ENCODE measurements at places on chromosomes 6 and 20.
A peak's percentile ranks its signal among the peaks of the same experiment; 100 is the strongest.

DNA sequence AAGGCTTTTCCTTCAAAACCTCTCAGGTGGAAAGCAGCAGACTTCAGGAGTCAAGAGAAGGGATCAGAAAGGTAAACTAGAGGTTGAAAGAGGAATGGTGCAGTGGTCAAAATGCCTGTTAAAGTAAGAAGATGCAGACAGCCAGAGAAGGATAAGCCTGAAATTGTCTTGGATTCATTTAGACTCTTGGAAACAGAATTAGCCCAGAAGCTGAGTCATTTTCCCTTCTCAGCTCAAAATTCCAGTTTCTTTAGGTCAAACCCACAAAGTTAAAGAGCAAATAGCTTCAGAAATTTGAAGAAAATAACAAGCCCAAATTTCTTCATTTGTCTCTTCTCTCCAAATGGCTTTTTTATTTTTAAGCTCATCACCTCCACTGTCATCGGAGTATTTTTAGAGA, 73.9 kb downstream of the DHX35 start:
- peak; percentile 65 for DNase-seq

DNA sequence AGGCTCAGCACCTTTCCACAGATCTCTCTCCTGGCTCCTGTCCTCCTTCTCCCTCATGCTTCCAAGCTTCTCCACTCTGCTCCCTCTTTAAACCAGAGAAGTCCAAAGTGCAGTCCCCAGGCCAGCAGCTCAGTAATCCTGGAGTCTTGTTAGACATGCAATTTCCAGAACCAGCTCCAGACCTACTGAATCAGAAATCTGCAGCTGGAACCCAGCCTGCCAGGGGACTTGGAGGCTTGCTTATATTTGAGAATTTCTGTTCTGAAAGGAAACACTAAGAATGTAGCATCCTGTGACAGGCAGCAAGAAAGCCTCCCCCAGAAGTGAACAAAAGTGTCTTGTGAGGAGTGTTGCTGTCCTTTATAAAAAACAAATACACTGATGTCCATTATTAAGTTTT, 438.1 kb downstream of the BCKDHB start:
- no peak for DNase-seq

DNA sequence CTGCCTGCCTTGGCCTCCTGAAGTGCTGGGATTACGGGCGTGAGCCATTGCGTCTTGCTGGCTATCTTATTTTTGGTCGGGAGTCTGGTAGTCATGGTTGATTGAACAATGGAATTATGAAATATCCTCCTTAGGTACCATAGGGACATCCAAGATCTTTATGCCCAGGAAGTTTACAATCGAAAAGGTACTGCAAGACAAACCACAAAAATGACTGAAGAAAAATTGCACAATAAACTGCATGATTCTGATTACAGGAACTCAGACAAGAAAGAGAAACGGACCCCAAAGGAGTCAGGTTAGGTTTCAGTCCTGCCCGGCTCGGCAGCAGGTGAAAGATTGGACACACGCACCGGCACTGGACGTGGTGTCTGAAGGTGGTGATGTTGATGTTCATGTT, 5.3 kb downstream of the SLC26A8 start:
- no peak for DNase-seq

DNA sequence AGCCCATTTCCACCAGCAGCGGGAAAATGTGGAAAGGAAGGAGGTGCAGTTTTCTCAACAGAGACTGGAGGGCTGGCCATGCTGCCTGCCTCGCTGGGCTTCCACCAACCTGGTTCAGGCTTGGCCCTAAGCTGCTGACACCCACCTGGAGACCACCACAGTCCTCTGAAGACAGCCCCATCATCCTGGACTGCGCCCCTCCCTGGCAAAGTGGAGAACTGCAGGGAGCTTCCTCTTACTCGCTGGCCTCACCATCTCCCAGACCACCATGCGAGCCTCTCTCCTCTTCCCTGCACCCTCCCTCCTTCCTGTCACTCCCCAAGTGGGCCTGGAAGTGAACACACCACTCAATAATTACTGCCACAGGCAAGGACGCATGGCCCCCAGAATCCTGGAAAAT, 71.5 kb downstream of the PSMG4 start:
- no peak for DNase-seq

- DNase-seq: no peak
These were observed 647.9 kb downstream of the KIF16B start for GRCh38 chr20:15925376-15925775.

DNA sequence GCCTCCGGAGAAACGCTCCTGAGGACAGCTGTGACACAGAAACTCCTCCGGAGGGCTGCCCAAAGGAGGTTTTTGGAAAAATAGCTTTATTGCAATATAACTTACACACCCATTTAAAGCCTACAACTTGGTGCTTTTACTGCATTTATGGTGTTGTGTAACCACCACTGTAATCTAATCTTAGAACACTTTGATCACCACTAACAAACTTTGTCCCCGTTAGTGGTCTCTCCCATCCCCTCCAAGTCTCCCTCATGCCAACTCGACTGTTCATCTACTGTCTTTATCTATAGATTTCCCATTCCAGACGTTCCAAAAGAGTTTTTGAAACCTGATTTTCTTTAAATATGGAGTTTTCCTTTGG, 62.8 kb downstream of the SYNJ2 start:
- no peak for DNase-seq

GRCh38 chr20:49573900-49574416, 6.0 kb upstream of the PTGIS start:
- peak; percentile 79 for DNase-seq

GRCh38 chr6:14676977-14677781, 559.6 kb downstream of the CD83 start:
- DNase-seq: no peak

- no peak for DNase-seq
These were observed 9.0 kb downstream of the CNKSR3 start for GRCh38 chr6:154501578-154501868.

GRCh38 chr6:132310921-132311320, 90.4 kb downstream of the MOXD1 start:
- no peak for DNase-seq

GRCh38 chr20:57024849-57025248, 241.6 kb downstream of the BMP7 start:
- DNase-seq: no peak

- DNase-seq: no peak
These were observed 226.4 kb downstream of the TBC1D7 start for GRCh38 chr6:13101985-13102384.

DNA sequence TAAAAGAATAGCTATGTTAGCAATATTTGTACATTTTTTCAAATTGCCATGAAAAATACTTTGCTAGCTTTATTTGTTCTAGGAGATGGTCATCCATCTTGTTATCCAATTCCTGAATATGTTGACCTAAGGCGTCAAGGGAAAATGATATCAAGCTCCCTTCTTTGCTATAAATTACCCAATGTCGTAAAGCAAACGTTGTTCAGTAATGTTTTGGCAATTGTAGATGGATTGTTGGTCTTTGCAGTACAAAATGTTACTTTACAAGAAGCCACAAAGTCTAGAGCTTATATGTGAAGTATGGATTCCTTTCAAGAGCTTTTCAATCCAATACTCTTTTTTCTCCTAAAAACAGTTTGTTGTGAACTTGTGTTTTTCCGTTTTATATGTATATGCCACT, 3.3 kb downstream of the NCR2 start:
- no peak for DNase-seq

DNA sequence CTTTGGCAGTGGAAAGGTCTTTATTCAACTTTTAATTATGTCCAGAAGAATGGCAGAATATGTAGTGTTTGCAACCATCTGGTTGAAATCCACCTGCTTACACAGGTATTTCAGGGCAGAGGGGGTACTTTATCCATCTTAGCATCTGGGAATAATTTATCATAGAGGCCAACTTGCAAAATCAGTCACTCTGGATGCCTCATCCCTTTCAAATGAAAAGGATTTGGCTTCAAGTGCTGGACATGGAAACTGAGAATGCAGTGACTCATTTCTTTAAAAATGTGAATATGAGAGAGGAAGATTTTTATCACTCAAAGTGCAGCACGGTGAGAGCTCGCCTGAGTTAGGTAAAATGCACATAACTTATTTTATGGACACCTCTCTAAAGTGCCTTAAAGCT, 758.3 kb downstream of the KIF16B start:
- peak; percentile 19 for DNase-seq

DNA sequence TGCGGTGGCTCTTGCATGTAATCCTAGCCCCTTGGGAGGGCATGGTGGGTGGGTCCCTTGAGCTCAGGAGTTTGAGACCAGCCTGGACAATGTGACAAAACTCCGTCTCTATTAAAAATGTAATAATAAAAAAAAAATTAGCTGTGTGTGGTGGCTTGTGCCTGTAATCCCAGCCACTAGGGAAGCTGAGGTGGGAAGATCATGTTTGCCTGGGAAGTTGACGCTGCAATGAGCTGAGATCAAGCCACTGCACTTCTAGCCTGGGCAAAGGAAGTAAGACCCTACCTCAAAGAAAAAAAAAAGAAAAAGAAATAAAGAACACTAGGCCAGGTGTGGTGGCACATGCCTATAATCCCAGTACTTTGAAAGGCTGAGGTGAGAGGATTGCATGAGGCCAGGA, 4.5 kb upstream of the SAMHD1 start:
- no peak for DNase-seq

DNA sequence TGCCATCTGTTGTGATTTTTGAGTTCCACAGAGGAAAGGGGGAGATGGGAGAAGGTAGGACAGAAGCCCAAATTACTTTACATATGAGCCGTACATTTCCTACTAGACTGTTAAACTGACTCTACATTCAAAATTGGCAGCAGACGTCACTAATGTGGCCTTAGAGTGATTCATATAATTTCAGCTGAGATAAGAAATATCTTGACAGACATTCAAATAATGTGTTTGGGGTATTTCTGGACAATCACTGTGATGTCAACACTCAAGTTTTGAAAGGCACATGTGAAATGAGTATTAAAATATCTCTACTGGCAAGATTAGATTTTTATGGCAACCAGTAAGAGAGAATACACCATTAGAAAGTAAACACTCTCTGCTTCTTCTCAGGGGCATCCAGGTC, 104.0 kb downstream of the MTFR2 start:
- peak; percentile 59 for DNase-seq

- no peak for DNase-seq
These were observed 5.9 kb downstream of the OSTM1 start for GRCh38 chr6:108068618-108069017.

DNA sequence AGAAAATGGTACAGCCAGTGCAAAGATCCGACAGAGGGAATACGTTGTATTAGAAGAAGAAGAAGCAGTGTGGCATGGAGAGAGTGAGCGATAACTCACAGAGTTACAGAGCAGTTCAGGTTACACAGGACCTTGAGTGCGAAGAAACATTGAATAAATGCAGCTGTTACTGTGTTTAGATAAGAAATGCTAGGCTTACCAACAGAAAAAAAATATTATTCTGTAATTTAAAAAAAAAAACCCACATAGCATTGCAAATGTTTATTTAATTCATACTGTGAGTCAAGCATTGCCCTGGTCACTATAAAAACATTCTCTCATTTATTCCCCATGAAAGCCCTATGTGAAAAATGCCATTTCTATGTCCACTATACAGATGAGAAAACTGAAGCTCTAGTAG, 373.4 kb upstream of the EPHA7 start:
- peak; percentile 79 for DNase-seq

- DNase-seq: no peak
These were observed 58.2 kb downstream of the BANF2 start for GRCh38 chr20:17758010-17758409.

DNA sequence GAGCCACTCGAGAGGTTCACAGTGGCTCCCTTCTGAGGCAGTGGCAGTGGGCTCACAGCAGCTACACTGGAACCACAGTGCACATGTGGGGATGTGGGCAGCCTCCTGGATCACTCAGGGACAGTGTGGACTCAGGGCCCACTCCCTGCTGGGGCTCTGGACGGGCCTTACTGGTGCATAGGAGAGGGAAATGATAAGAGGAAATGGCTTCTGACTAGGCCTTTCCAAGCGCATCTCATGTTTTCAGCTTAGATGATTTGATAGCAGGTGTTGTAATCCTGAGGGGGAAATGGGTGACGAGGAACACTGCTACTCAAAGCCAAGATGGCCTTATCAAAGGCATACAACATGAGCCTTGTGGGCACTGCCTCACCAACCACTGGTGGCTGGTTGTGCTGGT, 44.0 kb downstream of the PANK2 start:
- DNase-seq: no peak

DNA sequence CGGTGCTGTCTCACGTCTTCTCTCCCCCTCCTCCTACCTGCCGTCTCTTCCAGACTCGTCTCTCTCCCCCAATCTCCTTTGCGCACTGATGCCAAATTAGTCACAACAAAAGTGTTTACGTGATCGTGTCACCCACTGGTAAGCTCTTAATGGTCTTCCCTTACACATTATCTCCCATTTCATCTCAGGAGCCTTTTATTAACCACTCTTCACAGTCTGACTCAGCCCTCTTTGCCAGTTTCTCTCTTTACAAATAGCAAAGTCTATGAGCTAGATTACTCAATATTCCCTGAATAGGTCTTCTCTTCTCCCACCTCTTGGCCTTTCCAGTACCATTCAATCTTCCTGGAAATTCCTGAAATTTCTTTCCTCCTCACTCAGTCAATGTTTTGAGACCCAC, 247.0 kb downstream of the ESR1 start:
- DNase-seq: peak; percentile 6

GRCh38 chr20:50438986-50439407, 71.2 kb upstream of the PTPN1 start:
- peak; percentile 66 for DNase-seq

DNA sequence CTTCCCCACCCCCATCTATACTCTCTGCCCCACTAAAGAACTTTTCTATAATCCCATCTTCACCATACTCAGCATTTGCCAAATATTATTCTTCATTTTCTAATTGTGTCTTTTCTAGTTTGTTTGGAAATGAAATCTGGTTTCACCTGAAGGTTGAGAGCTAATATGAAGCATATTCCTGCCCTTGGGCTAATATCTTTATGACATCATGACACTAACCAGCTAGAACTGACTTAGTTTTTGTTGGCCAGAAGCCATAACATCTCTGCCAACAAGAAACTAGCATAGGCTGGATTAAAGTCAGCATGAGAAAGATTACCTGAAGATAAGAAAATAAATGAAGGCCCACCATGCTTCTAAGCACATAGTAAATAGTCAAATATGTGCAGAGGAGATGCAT, 16.7 kb downstream of the UNC5CL start:
- DNase-seq: peak; percentile 28

GRCh38 chr6:166929542-166930189, 26.7 kb downstream of the RNASET2 start:
- no peak for DNase-seq

GRCh38 chr6:77322604-77323003, 140.7 kb downstream of the HTR1B start:
- DNase-seq: no peak

- no peak for DNase-seq
These were observed 11.0 kb downstream of the OTOR start for GRCh38 chr20:16759181-16759563.

- no peak for DNase-seq
These were observed 356.1 kb downstream of the CBLN4 start for GRCh38 chr20:55649254-55649653.

- DNase-seq: no peak
These were observed 9.8 kb upstream of the CCDC170 start for GRCh38 chr6:151483994-151484393.

GRCh38 chr6:71383901-71384489, 95.4 kb downstream of the OGFRL1 start:
- peak; percentile 64 for DNase-seq

- peak; percentile 14 for DNase-seq
These were observed 230.8 kb downstream of the LRFN2 start for GRCh38 chr6:40356242-40356910.

GRCh38 chr20:21548390-21549035, 34.6 kb upstream of the NKX2-2 start:
- DNase-seq: no peak

- no peak for DNase-seq
These were observed 22.5 kb downstream of the NCOA3 start for GRCh38 chr20:47524015-47524784.
